ENCODE measurements at places on chromosomes 16 and 17. TPM values are rescaled to one million over a fixed set of nuclear protein-coding genes. Genes with fewer than 3 reads are reported as not detected.

Gene CORO7
- 6.3 TPM for total RNA-seq

Gene TMEM238L
- not detected for total RNA-seq

Gene BCL6B
- total RNA-seq, result not detected

Gene ZFP1
- 16.0 TPM for total RNA-seq

Gene ABCC12
- total RNA-seq, result under 0.01 TPM

Gene SULT1A4
- total RNA-seq, result 1.1 TPM

Gene NFE2L1
- 42.8 TPM for total RNA-seq

Gene WNT9B
- not detected for total RNA-seq

Gene CCL13
- not detected for total RNA-seq

Gene ADAD2
- total RNA-seq, result not detected

Gene SULT1A1
- 1.6 TPM for total RNA-seq

Gene DNAJA3
- 38.0 TPM for total RNA-seq

Gene CDH5
- total RNA-seq, result not detected

Gene BRICD5
- total RNA-seq, result 0.18 TPM

Gene CCL4L2
- total RNA-seq, result not detected

Gene KRT33A
- total RNA-seq, result not detected

Gene CHRNE
- total RNA-seq, result under 0.01 TPM

Gene EVPL
- not detected for total RNA-seq

Gene ITPRIPL2
- total RNA-seq, result 15.0 TPM

Gene GGT6
- total RNA-seq, result not detected

Gene B4GALNT2
- under 0.01 TPM for total RNA-seq

Gene KRT20
- not detected for total RNA-seq

Gene UTS2R
- total RNA-seq, result not detected

Gene MYH3
- 0.54 TPM for total RNA-seq
